ENCODE measurements at places on chromosomes 4 and X.

GRCh38 chrX:104712515-104712914 lies 146.5 kb downstream of the IL1RAPL2 start:
- DNase-seq: no peak
- no peaks in the 10 kb centered on the region for H3K4me1 ChIP-seq
- no peak overlapping the region for H3K27ac ChIP-seq
- H3K27me3 ChIP-seq: no peaks in the 10 kb centered on the region

DNA sequence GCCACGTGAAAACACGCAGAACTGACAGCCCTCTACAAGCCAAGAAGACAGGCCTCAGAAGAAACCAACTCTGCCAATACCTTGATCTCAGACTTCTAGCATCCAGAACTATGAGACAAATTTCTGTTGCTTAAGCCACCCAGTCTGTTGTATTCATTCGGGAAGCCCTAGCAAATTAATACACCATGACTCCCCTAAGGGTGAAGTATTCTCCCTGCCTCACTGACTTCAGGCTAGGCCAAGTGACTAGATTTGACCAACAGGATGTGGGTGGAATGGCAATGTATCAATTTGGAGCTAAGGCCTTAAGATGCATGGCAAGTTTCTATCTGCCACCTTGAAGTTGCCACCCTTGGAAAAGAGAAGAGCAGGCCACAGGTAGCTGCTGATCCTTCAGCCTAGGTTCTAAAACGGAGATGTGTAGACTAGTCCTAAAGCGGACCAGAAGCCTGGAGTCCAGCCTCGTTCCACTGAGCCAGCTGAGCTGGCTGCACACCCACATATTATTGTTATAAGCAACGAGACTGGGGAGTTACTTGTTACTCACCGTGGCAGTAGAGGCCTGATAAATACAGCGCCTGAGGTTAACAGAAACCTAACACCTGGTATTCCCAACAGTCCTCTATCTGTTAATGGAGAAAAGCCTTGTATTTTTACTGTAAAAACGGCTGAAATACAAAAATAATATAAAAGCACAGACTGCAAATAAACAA lies 16.4 kb downstream of the SCARB2 start:
- DNase-seq: no peak
- peaks cover 100% of the 10 kb centered on the region for H3K4me1 ChIP-seq
- H3K36me3 ChIP-seq: peaks cover 6% of the 10 kb centered on the region
- H3K4me3 ChIP-seq: no peak overlapping the region

GRCh38 chrX:120617996-120618630 lies 11.7 kb downstream of the C1GALT1C1 start:
- no peak overlapping the region for H3K4me3 ChIP-seq
- DNase-seq: no peak
- H3K36me3 ChIP-seq: peaks cover 16% of the 10 kb centered on the region
- no peaks in the 10 kb centered on the region for H3K27me3 ChIP-seq
- no peaks in the 10 kb centered on the region for H3K4me1 ChIP-seq

GRCh38 chr4:25213347-25213979 lies 20.4 kb upstream of the PI4K2B start:
- no peak overlapping the region for H3K4me3 ChIP-seq
- H3K27me3 ChIP-seq: no peaks in the 10 kb centered on the region
- H3K4me1 ChIP-seq: no peaks in the 10 kb centered on the region
- no peak for DNase-seq

GRCh38 chrX:71095555-71095980 lies at the start of gene FOXO4:
Gene FOXO4 (plus strand): TSS chrX:71095851. CDS start chrX:71096529, 678 bp downstream.
- DNase-seq: peak; percentile 97
- peak within 1 kb of the TSS; percentile 79 for H3K27ac ChIP-seq
- no peaks in the 10 kb centered on the region for H3K36me3 ChIP-seq
- peak within 1 kb of the TSS; percentile 57 for H3K4me3 ChIP-seq

- no peaks in the 10 kb centered on the region for H3K36me3 ChIP-seq
- no peaks in the 10 kb centered on the region for H3K27me3 ChIP-seq
- no peaks in the 10 kb centered on the region for H3K4me1 ChIP-seq
- H3K27ac ChIP-seq: no peak overlapping the region
Measured at GRCh38 chr4:42671431-42672194, 14.7 kb upstream of the ATP8A1 start.

DNA sequence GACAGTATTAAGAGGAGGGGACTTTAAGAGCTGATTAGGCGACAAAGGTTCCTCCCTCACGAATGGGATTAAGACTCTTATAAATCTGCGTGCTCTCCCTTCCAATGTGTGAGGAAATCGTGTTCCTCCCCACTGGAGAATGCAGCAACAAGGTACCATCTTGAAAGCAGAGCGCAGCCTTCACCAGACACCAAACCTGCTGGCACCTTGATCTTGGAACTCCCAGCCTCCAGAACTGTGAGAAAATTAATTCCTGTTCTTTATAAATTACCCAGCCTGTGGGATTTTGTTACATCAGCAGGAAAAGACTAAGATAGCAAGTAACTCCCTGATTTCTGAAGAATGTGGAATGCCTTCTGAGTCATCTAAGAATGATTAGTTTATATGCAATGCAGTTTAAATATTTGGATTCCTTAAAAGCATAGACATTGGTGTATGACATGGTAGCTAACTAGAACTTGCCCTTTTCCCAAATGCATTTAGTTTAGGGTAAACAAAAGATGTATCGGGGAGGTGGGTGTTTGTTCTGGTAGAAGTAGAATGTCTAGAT lies 86.1 kb downstream of the USP46 start:
- DNase-seq: no peak
- no peak overlapping the region for H3K27ac ChIP-seq
- H3K36me3 ChIP-seq: no peaks in the 10 kb centered on the region
- no peaks in the 10 kb centered on the region for H3K27me3 ChIP-seq
- H3K4me3 ChIP-seq: no peak overlapping the region

GRCh38 chr4:5452156-5452555 lies 256.2 kb downstream of the EVC2 start:
- no peak for DNase-seq
- no peaks in the 10 kb centered on the region for H3K4me1 ChIP-seq
- no peaks in the 10 kb centered on the region for H3K27me3 ChIP-seq

Data from stomach (tissue), 19 donors.